ENCODE measurements at places on chromosomes 13 and 19.
A peak's percentile ranks its signal among the peaks of the same experiment; 100 is the strongest.

DNA sequence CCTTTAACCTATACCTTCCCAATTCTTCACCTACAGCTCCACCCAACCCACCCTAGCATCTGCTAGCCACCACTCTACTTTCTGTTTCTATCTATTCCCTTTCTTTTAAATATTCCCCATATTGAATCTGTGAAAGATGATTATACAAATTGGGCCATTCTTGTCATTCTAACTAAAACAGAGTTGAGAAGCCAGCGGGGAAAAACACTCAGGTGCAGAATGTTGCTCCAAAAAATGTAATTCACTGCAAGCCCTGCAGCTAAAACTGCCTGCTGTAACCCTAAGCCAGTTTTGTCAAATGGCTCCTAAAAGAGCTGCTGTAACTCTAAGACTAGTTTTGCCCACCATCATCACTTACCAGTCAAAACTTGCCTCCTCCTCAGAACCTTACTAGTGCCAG is 1468.6 kb upstream of the MIR17HG start:
- no peak for DNase-seq

GRCh38 chr13:65965501-65965900 is 1264.6 kb downstream of the PCDH9 start:
- DNase-seq, result no peak

DNA sequence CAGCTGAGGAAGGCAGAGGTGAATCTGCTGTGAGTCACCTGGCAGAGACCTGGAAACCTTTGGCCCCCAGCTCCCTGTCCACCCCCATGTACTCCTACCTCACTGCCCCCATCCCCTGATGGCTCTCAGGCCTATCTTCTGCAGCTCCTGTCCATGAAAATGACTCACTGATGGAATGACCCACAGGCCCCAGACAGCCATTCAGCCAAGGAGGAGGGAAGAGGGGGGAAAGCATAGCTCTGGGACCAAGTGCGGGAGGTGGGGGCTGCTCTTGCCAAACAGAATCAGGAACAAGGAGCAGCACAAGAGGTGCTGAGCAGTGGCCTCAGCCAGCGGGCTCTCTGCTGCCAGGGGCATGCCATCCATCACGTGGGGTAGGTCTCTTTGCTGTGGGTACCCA is 111.4 kb upstream of the C1QTNF9B start:
- DNase-seq, result no peak

DNA sequence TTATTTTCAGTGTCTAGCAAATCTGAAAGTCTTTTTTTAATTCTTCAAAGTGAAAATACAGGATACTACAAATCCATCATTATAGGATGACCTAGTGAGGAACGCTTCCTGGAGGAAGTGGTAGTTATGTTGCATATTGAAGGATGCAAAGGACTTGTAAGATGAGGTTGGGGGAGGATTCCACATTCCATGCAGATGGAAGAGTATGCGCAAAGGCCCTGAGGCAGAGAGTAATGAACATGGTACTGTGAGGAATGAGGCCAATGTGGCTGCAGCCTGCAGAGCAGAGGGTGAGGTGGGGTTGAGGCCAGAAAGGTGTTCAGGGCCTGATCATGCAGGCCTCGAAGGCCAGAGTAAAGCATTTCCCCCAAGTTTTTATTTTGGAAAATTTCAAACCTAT is 202.8 kb downstream of the MTUS2 start:
- no peak for DNase-seq

DNA sequence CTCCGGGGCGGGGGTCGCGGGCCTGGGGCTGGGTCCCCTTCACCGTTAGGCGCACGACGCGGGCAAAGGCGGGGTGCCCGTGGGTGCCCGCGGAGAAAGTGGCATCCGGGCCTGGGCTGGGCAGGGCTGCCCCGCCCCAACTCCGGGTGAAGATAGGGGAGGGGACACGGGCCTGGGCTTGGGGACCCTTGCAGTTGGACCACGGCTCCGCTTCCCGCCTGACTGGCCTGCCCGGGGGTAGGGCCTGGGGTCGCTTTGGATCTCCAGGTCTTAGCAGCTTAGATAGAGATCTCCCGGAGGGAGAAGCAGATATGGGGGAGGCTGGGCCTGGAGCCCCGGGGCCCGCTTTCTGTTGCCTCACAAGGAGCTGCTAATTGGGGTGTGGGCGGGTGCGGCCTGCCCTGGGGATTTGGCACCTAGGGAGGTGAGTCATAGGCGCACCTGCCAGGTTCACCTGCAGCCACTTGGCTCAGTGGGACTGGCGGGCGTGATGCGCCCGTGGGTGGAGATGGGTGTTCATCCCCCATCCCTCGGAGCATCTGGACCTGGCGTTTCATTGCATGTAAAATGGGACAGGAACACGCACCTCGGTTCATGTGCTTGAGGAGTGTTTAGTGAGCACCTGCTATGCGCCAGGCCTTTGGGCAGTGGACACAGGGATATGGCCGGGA is 585 bp downstream of the MAP1S start:
- DNase-seq, result no peak

DNA sequence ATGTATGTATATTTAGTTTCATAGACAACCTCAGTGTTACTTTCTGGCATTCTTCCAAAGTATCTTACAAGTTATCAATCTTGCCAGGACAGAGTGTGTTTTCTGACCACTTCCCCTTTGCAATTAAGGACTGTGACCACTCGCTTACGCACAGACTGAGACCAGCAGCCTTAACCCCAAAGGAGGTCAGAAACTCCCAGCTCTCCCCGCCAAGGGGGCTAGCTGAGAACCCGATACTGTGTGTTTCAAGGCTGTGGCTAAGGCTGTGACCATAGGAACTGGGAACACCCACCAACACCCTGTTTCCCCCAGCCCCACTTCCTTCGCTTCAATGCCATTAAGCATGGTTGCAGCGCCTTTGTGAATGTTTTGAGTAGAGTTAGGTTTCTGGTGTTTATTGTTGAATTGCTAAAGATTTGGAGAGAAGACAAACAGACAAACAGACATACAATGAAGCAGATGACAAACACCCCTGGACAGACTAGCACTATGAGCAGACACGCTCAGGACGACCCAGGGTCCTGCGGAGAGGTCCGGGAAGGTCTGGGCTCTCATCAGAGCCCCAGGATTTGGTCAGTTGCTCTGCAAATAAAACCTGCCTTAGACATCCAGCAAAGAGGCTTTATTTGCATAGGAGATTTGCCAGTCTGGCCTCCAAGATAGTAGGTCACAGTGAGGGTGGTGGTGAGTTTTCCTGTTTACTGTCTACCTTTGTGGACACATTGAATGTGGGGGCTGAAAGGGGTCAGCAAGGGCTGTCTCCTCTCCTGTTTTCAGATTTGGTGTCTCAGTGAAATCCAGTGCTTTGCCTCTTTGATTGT is 25.0 kb upstream of the TNFSF11 start:
- no peak for DNase-seq

GRCh38 chr19:17424743-17425365 is 5.0 kb downstream of the MVB12A start:
- peak; percentile 89 for DNase-seq
